CD4-positive, alpha-beta T cell treated with Interleukin-4 for 4 hours (primary cell): ENCODE measurements at places on chromosomes 5 and 9.

DNA sequence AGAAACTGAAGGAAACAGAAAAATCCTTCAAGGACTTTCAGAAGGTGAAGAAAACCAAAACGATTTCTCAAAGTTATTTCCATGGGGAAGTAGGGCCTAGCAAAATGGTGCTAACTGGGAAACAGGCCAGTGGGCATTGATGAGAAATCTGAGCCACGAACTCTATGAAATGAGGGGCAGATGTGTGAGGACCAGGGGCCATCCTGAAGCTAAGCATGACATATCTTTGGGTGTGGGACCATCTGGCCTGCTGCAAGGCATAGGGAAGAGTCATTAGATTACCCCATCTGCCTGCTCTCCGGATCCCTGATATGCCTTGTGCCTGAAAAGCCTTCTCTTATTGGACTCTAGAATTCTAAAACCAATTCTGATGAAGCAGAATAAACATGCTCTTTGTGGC lies 143.8 kb downstream of the PALM2AKAP2 start:
- no peak for DNase-seq

- no peak for DNase-seq
These were observed 9.3 kb upstream of the AFAP1L1 start for GRCh38 chr5:149262315-149262714.

GRCh38 chr9:134258332-134258731 lies 67.9 kb upstream of the RXRA start:
- no peak for DNase-seq

- DNase-seq = no peak
These were observed at the start of gene HAND1 for GRCh38 chr5:154478224-154478565. Gene HAND1, minus strand, starts transcription at chr5:154478227. Its CDS starts 219 bp downstream, at chr5:154478008.

GRCh38 chr5:175246242-175246888 lies 197.6 kb downstream of the DRD1 start:
- no peak for DNase-seq

GRCh38 chr5:179858241-179858585 lies 404 bp downstream of the MRNIP start:
- peak; percentile 37 for DNase-seq

- no peak for DNase-seq
These were observed 101.9 kb upstream of the COL5A1 start for GRCh38 chr9:134539586-134540194.

DNA sequence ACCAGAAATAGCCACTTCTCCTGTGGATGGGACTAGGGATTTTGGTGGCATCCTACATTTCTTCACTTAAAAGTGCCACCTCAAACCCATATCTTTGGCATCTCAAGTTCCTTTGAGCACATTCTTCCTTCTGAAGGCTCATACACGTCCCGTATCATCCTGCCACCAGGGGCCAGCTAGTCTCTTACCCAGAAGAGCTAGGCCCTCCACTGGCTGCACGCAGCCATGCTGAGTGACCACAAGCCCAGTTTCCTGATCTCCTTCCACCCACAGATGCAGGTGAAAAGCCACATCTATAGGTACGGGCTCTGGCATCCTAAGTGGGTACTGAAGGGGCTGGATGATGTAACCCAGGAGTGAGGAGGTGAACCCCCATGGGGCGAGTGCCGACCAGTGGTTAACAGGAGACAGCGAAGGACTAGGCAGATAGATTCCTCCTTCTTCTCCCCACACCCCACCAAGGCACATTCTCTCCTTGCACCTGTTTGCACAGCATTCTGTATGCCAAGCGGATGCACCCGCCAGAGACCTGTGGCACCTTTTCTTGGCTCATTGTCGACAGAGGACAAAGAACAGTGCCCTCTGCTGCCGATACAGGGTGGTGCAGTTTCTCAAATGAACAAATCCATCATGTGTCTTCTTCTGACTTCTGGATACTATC lies 14.4 kb upstream of the SCGB3A1 start:
- peak; percentile 53 for DNase-seq
